GM13976 (cell line): ENCODE measurements at places on chromosomes 4 and X.

GRCh38 chr4:7785017-7785416 lies 154.6 kb downstream of the AFAP1 start:
- no peak for DNase-seq

- DNase-seq: no peak
Measured at GRCh38 chr4:143726714-143727113, 26.2 kb upstream of the FREM3 start.

DNA sequence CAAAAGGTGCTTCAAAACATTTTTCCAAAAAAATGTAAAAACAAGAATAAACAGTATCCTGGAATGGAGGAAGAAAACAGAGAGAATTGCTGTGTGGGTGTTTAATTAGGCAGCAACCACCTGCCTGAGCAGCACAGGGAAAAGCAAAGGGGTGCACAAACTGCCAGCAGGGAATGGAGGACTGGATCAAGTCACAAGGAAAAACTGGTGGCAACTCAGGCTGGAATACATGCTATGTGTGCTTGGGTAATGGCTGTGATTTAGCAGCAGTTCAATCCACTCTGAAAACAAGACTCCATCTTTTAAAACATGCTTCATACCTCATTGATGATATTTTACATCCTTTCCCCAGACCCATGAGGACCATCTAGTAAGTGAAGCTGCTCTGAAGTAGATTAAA lies 179.5 kb downstream of the HS6ST2 start:
- no peak for DNase-seq

DNA sequence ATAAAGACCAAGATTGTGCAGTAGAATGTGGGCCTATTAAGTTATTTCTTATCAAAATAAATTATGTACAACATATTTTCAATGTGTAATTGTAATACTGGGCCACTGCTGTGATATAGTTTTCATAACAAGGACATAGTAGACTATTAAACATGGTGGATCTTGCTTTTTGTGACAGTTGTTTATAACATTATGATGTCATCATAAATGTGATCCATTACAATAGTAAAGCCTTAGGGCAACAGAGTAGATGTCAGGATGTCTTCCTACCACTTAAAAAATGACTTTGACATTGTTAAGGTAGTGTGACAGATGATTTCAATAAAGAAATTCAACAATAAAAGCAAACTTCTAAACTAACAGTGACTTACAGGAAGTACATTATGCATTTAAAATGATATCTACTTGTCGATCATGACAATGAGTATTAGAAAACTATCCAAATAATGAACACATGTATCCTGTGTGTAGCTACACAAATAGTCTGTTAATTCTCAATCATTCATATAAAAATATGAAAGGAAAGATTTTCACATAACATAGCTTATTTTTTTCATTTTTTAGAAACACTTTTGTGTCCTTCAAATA lies 5.3 kb upstream of the AGA start:
- DNase-seq: no peak

- no peak for DNase-seq
Measured at GRCh38 chr4:137638934-137639333, 106.6 kb upstream of the PCDH18 start.
